ENCODE measurements at places on chromosomes 1 and 21. TPM values are rescaled to one million over a fixed set of nuclear protein-coding genes. Genes with fewer than 3 reads are reported as not detected.

GRCh38 chr21:36454093-36454531 is 25.8 kb downstream of the CLDN14 start:
- no peaks in the 10 kb centered on the region for H3K36me3 ChIP-seq
- no peak overlapping the region for H3K27ac ChIP-seq
- DNase-seq, result no peak
- H3K4me1 ChIP-seq, result peaks cover 6% of the 10 kb centered on the region
- no peak overlapping the region for H3K4me3 ChIP-seq

DNA sequence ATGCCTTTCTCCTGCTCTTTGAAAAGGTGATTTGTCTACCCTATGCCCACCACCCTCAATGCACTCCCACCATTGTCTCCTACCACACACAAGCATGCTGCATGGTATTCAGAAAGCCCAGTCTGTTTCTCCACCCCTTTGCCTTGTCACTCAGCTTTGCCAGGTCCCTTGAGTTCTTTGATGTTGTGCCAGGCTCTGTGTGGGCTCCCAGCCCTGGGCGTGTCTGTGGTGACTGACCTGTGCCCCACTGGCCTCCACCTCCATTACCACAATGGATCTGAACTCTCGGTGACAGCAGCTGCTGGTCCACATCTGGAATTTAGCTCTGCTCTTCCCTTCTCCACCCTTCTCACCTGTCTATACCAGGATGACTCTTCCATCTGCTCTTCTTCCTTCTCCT is 34.9 kb downstream of the ATP2B4 start:
- peaks cover 26% of the 10 kb centered on the region for H3K4me1 ChIP-seq
- no peak overlapping the region for H3K27ac ChIP-seq
- no peaks in the 10 kb centered on the region for H3K36me3 ChIP-seq
- H3K27me3 ChIP-seq, result no peaks in the 10 kb centered on the region
- no peak for DNase-seq

- H3K36me3 ChIP-seq, result no peaks in the 10 kb centered on the region
- no peak overlapping the region for H3K4me3 ChIP-seq
- no peaks in the 10 kb centered on the region for H3K4me1 ChIP-seq
- no peaks in the 10 kb centered on the region for H3K27me3 ChIP-seq
- H3K27ac ChIP-seq, result peak overlapping the region; percentile 91
These were observed 15.0 kb downstream of the ALPL start for GRCh38 chr1:21524220-21524619.

DNA sequence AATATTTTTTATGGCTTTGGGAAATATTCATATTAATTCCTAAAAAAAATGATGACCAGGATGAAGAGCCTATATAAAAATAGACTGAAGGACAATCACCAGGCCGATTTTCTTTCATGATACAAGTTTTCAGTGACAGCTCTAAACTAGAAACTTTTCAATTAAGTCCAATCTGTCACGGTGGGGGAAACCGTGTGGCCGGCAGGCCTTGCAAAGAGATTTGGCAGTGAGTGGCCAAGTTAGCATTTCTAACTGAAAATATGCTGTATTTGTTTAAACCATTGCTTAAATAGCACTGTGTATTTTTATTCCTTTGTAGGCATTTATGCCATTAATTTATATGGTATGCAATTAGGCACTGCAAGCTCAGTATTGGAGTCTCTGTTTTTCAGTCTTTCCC is 294.5 kb upstream of the NRIP1 start:
- no peak for DNase-seq
- H3K36me3 ChIP-seq, result peaks cover 2% of the 10 kb centered on the region
- no peaks in the 10 kb centered on the region for H3K27me3 ChIP-seq
- H3K4me3 ChIP-seq, result no peak overlapping the region
- no peak overlapping the region for H3K27ac ChIP-seq
- H3K4me1 ChIP-seq, result peaks cover 12% of the 10 kb centered on the region

GRCh38 chr1:107140703-107141490 is at the start of gene NTNG1:
TSS of gene NTNG1 (plus strand) at chr1:107141039.
- peak; percentile 6 for DNase-seq
- no peak within 1 kb of the TSS for H3K27ac ChIP-seq
- H3K4me3 ChIP-seq, result peak within 1 kb of the TSS; percentile 95
- no peaks in the 10 kb centered on the region for H3K36me3 ChIP-seq
- H3K4me1 ChIP-seq, result peaks cover 17% of the 10 kb centered on the region
- H3K27me3 ChIP-seq, result peaks cover 77% of the 10 kb centered on the region

DNA sequence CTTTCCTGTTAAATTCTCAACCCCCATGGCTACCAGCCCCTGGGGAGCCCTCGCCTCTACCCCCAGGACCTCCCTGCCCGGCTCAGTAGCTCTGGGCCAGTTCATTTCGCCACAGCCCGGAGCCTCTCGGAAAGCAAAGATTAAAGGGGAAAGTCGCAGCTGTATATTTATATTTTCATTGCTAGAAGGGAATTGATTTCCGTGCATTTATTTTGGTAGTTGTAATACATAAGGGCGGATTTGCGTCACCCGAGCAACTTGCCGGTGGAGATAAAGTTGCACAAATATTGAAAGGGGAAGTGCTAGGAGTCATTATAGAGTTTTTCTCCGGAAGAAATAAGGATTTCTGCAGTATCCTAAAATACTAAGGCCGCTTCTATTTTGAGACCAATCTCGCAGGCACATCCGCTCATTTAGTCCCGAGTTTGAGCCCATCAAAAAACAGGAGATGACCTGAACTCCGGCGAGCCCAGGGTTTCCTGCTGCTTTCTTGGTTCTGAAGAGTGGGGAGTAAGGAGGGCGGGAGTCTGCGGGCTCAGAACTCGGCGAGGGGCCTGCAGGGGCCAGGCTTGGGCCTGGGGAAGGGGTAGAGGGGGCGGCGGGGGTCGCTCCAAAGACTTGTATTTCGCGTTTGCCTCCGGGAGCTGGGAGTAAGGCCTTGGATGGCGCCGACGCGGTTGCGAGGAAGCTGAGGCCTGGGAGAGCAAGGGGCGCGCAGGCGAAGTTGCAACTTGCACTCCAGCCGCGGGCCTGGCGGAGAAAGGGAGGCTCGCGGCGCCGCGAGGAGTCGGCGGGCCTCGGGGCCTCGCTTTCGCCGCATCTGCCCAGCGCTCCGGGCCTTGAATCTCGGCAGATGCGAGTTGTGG is 2.5 kb upstream of the HLX start:
- H3K4me1 ChIP-seq, result peaks cover 23% of the 10 kb centered on the region
- peaks cover 99% of the 10 kb centered on the region for H3K27me3 ChIP-seq
- no peaks in the 10 kb centered on the region for H3K36me3 ChIP-seq
- no peak overlapping the region for H3K27ac ChIP-seq
- H3K4me3 ChIP-seq, result peak overlapping the region; percentile 77
- DNase-seq, result no peak

GRCh38 chr1:118253053-118253915 is 68.3 kb upstream of the SPAG17 start:
- no peaks in the 10 kb centered on the region for H3K36me3 ChIP-seq
- DNase-seq, result no peak
- no peak overlapping the region for H3K4me3 ChIP-seq
- H3K4me1 ChIP-seq, result peaks cover 20% of the 10 kb centered on the region

- no peak overlapping the region for H3K4me3 ChIP-seq
- no peaks in the 10 kb centered on the region for H3K27me3 ChIP-seq
- no peaks in the 10 kb centered on the region for H3K36me3 ChIP-seq
- DNase-seq, result no peak
- no peak overlapping the region for H3K27ac ChIP-seq
These were observed 281.0 kb upstream of the POU3F1 start for GRCh38 chr1:38327559-38327973.

DNA sequence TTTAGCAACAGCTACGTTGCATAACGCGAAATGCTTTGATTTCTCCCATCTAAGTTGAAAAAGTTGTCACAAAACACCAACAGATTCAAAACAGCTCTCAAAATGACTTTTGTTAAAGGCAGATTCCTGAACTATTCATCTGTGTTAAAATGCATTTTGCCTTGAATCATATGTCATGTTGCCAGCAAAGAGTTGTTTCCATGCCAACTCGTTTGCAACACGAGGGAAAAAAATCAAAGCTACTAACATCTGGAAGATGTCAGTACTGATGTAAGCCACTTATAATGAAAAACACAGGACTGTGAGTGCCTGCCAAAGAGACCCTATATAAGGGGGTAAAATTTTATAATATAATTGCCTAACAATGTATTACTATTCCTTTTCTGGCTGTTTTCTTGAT is 182.7 kb upstream of the PTBP2 start:
- no peak overlapping the region for H3K27ac ChIP-seq
- no peak for DNase-seq
- peaks cover 19% of the 10 kb centered on the region for H3K4me1 ChIP-seq
- H3K4me3 ChIP-seq, result no peak overlapping the region

- H3K27me3 ChIP-seq, result no peaks in the 10 kb centered on the region
- DNase-seq, result peak; percentile 69
- peak overlapping the region; percentile 60 for H3K27ac ChIP-seq
- H3K4me3 ChIP-seq, result peak overlapping the region; percentile 42
- no peaks in the 10 kb centered on the region for H3K36me3 ChIP-seq
These were observed 18.3 kb upstream of the VAMP3 start for GRCh38 chr1:7752512-7753417.

DNA sequence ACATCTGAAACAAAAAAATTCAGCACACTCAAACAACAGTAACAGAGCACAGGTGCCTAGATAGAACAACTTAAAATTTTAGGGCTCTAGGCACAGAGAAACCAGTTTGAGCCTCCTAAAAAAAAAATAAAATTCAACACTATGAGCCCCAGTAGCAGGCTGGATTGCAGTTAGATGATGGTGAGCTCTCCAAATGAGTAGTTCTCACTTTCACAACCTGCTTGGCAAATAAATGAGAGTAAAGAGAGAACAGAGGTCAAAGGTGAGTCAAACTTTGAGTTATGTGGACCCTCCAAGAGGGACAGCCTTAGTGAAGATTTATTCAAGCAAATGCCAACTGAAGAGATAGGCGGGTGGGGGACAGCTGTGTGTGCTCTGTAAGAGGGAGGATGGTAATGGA is 3.6 kb downstream of the BEND5 start:
- no peak for DNase-seq
- no peak overlapping the region for H3K27ac ChIP-seq
- peaks cover 10% of the 10 kb centered on the region for H3K36me3 ChIP-seq
- H3K4me3 ChIP-seq, result peak overlapping the region; percentile 56
- peaks cover 31% of the 10 kb centered on the region for H3K4me1 ChIP-seq

DNA sequence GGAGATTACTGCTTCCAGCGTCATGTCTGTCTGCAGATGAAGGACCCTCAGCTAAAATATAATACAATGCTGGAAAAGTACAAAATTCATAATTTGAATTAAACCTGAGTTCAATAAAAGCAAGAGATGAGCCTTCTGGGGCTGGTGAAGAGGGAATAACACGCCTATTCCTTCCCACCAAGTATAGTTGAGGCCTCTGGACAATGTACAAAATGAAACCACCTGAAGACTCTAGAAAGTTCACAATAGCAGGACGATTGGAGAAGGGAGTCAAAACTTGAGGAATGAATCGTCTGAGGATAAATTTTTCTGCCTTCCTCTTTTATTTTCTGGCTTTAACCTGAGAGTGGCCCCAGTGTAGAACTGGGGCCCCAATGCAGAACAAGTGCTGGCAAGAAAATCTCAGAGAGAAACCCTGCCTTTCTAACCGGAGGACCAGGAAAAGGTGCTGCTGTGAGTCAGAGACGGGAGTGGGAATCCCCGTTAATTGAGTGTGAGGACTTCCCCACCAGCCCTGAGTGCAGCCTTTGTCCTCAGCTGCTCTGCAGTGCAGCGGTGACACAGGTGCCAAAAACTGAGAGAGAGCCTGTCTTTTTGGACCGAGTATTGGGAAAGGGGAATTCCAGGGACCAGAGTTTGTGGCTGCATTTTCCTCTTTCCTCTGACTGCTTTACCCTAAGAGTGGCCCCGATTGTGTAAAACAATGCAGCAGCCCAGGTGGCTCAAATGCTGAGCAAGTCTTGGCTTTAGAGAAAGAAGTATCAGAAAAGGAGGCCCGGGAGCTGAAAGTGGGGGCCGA is 264.9 kb downstream of the DYRK1A start:
- no peak for DNase-seq
- H3K27ac ChIP-seq, result no peak overlapping the region
- H3K4me1 ChIP-seq, result peaks cover 13% of the 10 kb centered on the region

DNA sequence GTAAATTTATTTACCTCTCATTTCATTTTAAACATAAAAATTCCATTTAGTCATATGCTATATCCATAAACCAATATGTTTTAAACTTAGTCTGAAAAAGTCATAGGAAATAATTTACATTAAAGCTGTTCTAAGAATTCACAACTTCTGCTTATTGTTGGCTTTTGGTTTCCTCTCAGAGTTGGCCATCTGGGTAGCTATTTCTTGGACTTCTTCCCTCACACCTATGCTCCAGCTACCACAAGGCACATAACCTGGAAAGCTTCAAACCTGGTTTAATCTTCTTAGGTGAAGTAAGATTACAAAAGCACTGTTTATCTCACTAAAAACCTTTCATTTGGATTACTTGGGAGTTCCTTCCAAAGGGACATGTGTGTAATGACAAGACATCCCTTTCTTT is 29.8 kb downstream of the RBM11 start:
- no peak overlapping the region for H3K4me3 ChIP-seq
- H3K36me3 ChIP-seq, result no peaks in the 10 kb centered on the region
- H3K27ac ChIP-seq, result no peak overlapping the region
- no peaks in the 10 kb centered on the region for H3K4me1 ChIP-seq
- DNase-seq, result no peak

DNA sequence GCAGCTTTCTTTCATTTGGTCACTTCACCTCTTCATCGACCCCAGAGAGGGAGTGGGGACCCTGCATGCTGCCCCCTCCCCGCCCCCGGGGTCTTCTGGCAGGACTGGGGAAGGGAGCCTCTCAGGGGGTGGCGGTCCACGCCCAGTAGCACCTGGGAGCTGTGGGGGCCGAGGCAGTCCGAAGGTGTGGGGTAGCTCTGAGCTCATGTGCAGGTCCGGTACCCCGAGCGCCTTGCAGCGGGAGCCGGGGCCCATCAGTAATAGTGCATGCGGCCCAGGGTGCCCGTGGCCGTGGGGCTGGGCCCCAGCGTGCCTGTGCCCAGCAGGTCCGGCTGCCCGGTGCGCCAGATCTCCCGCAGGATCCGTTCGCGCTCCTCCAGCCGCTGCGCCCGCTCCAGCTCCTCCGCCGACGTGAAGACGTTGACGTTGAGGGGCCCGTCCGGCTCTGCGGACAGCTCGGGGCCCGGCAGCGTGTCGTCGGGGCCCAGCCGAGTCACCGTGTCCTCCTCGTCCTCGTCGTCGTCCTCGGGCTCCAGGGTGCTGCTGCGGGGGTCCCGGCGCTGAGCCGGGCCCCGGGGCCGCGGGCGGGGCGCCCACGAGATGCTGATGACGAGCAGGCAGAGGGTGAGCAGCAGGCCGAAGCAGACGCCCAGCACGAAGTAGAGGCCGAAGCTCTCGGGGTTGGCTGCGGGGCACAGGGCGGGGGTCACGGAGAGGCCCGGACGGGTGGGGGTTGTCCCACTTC is 1.2 kb downstream of the EVA1B start:
- peaks cover 3% of the 10 kb centered on the region for H3K36me3 ChIP-seq
- no peak for DNase-seq
- peaks cover 10% of the 10 kb centered on the region for H3K27me3 ChIP-seq
- H3K4me1 ChIP-seq, result peaks cover 22% of the 10 kb centered on the region

DNA sequence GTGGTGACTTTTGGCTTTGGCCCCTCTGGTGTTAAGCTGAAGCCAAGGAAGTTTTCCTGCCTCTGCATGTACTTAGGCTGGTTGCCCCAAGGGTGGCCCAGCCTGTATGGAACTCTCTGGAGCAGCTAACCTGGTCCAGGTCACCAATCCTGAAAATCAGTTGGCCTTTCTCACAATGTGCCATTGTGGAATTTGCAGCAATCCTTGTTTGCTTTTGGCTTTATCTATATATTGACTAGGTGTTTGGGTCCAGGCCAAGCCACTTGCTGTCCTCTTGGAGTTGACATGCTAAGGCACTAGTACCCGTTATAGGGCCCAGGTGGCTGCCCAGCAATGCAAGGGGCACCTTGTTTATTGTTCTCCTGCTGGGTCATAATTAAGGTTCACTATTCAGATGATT is 124.6 kb downstream of the CAMTA1 start:
- peaks cover 6% of the 10 kb centered on the region for H3K36me3 ChIP-seq
- no peak overlapping the region for H3K4me3 ChIP-seq
- DNase-seq, result no peak
- H3K4me1 ChIP-seq, result peaks cover 60% of the 10 kb centered on the region
- peaks cover 5% of the 10 kb centered on the region for H3K27me3 ChIP-seq

Gene VCAM1
- total RNA-seq, result 8.7 TPM

Data from neural crest cell (in vitro differentiated cells).